Glutamatergic neuron (in vitro differentiated cells): ENCODE measurements at places on chromosomes 5 and 9. TPM values are rescaled to one million over a fixed set of nuclear protein-coding genes. Genes with fewer than 3 reads are reported as not detected.
A peak's percentile ranks its signal among the peaks of the same experiment; 100 is the strongest.

DNA sequence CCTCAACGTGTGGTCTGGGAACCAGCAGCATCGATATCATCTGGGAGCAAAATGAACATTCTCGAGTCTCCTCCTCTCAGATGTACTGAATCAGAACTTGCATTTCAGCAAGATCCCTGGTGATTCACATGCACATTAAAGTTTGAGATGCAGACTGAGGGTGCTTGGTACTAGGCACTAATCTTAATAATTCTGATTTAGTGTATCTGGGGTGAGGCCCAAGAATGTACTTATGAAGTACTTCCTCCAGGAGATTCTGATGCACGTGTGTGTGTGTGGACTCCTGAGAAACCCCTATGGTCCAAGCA lies 56.2 kb upstream of the EQTN start:
- H3K4me3 ChIP-seq, result no peak overlapping the region
- no peaks in the 10 kb centered on the region for H3K36me3 ChIP-seq
- peaks cover 2% of the 10 kb centered on the region for H3K4me1 ChIP-seq
- no peak overlapping the region for H3K27ac ChIP-seq

PCDHGA1 gene
- 4.6 TPM for total RNA-seq

DNA sequence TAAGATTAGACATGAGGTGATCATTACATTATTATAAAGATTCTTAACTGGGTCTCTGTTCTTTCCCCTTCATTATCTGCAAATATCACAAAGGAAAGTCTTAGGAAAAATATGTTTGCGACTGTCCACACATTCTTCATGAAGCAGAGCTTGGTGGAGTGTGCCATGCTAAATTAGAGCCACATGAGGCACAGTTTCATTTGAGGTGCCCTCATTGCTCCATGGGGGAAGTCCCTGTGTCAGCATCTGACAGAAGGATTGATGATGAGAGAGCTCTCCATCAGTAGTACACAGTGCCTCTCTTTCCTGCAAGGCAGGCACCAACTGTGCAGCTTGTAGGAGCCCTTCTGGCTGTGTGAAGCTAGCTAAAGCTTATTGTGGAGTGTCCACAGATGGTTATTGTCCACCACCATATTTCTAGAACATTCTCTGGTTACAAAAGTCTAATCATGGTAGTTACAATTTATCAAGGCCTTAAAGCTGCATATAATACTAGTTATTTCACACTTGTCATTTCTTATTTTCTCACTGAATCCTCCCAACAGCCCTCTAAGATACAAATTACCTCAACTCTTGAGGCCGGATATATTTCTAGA lies 63.9 kb downstream of the C9orf152 start:
- no peak overlapping the region for H3K4me3 ChIP-seq
- H3K27me3 ChIP-seq, result peaks cover 11% of the 10 kb centered on the region
- DNase-seq, result no peak
- H3K27ac ChIP-seq, result peak overlapping the region; percentile 25
- peaks cover 2% of the 10 kb centered on the region for H3K36me3 ChIP-seq

CNTLN gene
- total RNA-seq, result 11.3 TPM

CBY3 gene
- not detected for total RNA-seq

DNA sequence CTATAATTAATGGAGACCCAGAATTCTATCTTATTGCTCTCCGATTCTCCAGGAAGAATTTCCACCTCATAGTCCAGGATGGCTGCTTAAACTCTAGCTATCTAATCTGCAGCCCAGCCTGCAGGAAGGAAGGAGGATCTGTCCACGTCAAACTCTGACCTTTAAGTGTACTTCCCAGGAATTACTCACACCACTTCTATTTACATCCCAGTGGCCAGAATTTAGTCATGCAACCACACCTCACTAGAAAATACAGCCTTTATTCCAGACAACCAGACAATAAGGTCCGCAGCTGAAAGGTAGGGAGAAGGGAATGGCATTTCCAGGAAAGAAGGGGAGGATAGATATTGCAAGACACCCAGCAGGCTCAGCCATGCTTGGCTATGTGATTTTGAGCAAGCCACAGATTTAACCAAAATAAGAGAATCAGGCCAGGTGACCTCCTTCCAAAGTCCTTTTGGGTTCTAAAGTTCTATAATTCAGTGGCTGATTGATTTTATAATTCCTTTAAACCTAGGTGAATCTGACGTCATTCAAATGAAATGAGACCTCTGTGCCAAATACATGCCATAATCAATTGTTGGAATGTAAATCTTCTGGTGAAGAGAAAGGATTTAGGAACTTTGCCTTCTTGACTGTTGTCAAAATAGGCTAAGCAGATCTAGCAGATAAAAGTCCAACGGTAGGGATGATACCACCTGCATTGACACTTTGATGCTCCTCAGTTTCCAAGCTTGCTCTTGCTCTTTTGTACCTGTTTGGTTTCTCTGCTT lies 3.7 kb upstream of the DENND1A start:
- no peak overlapping the region for H3K4me3 ChIP-seq
- H3K36me3 ChIP-seq, result no peaks in the 10 kb centered on the region
- peaks cover 7% of the 10 kb centered on the region for H3K27me3 ChIP-seq
